ENCODE measurements at places on chromosomes 2 and 18. TPM values are rescaled to one million over a fixed set of nuclear protein-coding genes. Genes with fewer than 3 reads are reported as not detected.

DNA sequence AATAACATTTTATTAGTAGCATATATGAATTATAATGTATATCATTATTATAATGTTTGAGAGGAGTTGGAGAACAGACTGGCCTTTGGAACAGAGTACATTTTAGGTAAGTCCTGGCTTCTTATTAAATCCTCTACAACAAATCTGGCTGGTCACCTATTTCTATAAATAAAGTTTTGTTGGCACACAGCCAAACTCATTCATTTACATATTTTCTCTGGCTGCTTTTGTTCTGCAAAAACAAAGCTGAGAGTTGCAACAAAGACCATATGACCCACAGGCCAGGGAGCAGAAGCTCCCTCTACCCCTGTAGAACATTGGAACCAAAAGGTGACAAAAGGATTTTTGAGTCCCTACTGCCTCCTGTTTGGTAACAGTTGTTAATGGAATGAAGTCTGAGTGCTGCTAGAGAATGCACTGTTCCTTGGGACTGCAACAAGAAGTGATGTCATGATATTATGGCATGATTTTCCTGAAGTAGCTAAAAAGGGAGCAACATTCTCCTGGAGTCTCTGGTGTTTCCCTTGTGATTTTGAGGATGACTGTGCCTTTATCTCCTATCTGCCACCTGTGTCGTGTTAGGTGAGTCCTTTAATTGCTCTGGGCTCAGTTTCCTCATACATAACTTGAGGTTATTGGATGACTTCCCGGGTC, 22.0 kb upstream of the SP9 start:
- no peak for DNase-seq

- DNase-seq, result no peak
Observed at GRCh38 chr18:33014060-33014796, 241.4 kb upstream of the KLHL14 start.

GRCh38 chr2:138078153-138078552, 113.9 kb downstream of the HNMT start:
- no peak for DNase-seq

SLC16A14 gene
- 16.0 TPM for total RNA-seq

MC2R gene
- not detected for total RNA-seq

GRCh38 chr18:55265984-55266383, 306.7 kb upstream of the CCDC68 start:
- no peak for DNase-seq

GALR1 gene
- 0.03 TPM for total RNA-seq

- DNase-seq, result no peak
Observed at GRCh38 chr2:55547001-55547400, 27.5 kb downstream of the CFAP36 start.

- DNase-seq, result no peak
Observed at GRCh38 chr18:8868276-8868675, 162.9 kb downstream of the MTCL1 start.

GRCh38 chr2:241804326-241805229, 4.4 kb upstream of the NEU4 start:
- DNase-seq, result peak; percentile 15

- DNase-seq, result no peak
Observed at GRCh38 chr2:25794544-25795276, 83.6 kb downstream of the ASXL2 start.
